Right cardiac atrium (tissue), 5 donors: ENCODE measurements at places on chromosomes 2 and 18.

- no peak for DNase-seq
These were observed 18.1 kb upstream of the ZNF407 start for GRCh38 chr18:74579496-74580065.

- no peak for DNase-seq
These were observed 20.1 kb downstream of the SERPINB12 start for GRCh38 chr18:63562284-63562683.

GRCh38 chr18:58402951-58403702 lies 225.8 kb downstream of the ALPK2 start:
- DNase-seq: no peak

DNA sequence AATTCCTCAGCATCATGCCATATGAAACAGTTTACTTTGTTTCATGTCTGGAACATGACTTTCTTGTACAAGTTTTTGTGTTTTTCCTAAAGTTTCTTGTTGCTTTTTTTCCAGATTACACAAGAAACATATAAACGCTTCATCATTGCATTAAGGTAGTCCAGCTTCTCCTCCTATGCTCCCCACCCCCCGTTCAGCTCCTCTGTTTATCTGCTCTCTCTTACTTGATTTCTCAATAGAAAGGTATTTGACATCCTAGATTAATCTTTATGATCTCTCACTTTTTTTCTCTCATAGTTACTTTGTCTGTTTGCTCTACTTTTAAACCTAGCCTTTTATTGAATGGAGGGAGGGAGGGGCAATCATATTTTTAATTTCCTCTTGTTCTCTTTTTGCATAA lies 25.4 kb downstream of the SLC40A1 start:
- no peak for DNase-seq

- DNase-seq: no peak
These were observed 91.6 kb downstream of the ASB1 start for GRCh38 chr2:238518172-238518820.

GRCh38 chr2:127618551-127619202 lies 27.3 kb upstream of the GPR17 start:
- no peak for DNase-seq

DNA sequence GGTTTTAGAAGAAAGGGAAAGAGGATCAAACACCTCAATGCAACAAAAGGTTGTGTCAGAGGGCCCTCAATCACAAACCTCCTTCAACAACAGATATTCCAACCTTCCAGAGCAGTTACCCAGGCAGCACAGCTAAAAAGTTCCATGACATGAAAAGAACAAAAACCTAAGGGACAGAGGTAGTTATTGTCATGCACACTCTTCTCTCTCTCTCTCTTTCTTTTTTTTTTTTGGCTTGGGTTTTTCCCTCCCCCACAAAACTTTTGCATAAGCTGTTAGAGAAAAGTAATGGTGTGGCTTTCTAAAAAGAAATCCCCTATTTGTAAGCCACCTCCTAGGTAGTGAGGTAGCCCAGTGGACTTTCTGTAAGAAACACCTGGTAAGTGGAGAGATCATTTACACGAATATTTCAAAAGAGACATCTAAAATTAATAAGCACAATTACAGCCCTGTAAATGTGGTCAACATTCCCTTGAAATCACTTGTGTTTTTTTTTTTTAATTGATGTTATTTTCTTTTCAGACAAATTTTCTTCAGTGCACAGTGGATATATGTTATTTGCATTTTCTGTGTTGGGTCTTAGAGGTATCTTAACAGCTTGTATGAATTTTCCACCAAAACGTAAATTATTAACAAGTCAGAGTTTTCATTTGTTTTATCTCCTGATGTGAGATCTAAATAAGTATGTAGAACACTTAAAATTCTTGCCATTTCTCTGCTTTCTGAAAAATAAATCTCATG lies 48.4 kb downstream of the ZEB2 start:
- DNase-seq: no peak

DNA sequence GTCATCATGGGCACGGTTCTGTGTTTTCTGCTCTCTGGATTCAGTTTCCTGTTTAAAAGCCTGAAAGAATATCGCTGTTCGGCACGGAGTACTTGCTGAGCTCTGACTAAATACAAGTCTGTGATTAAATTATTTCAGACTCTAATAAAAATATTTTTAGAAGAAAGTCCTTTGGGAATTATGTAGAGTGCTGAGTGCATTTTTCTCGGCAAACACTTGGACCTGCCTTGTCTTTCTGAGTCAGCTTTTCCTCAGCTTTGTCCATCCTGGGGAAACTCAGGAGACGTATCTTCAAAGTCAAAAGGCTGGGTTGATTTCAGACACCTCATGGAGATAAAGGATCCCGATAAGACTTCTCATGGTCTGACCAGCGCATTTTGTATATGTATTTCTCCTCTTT lies 45.9 kb downstream of the IL1R2 start:
- DNase-seq: no peak

DNA sequence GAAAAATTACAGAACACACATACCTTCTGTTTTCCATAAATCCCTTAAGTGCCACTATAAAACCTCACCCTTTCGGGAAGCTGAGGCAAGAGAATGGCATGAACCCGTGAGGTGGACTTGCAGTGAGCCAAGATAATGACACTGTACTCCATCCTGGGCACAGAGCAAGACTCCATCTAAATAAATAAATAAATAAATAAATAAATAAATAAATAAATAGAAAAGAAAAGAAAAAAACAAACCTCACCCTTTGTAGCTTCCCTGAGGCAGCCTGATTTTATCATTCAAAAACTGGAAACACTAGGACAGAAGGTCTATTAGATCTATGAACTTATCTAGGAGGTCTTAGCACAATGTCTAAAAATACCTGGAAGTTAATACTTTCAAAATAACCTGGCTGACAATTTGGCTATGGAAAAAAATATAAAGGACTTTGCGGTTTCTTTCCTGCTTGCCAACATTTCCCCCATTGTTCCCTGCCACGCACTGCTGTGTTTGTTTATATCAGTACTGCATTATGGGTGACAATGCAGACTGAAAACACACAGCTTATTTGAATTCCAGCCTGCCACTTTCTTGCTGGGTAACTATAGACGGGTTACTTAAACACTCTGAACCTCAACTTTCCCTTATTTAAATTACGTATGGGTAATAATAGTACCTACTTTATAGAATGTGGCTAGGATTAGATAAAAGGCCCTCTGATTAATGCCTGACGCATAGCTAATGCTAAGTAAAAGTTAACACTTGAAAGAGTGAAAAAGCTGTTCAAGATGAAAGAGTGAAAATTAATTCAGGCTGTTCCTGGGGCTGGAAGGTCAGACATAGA lies 313.0 kb downstream of the RDH14 start:
- DNase-seq: no peak

DNA sequence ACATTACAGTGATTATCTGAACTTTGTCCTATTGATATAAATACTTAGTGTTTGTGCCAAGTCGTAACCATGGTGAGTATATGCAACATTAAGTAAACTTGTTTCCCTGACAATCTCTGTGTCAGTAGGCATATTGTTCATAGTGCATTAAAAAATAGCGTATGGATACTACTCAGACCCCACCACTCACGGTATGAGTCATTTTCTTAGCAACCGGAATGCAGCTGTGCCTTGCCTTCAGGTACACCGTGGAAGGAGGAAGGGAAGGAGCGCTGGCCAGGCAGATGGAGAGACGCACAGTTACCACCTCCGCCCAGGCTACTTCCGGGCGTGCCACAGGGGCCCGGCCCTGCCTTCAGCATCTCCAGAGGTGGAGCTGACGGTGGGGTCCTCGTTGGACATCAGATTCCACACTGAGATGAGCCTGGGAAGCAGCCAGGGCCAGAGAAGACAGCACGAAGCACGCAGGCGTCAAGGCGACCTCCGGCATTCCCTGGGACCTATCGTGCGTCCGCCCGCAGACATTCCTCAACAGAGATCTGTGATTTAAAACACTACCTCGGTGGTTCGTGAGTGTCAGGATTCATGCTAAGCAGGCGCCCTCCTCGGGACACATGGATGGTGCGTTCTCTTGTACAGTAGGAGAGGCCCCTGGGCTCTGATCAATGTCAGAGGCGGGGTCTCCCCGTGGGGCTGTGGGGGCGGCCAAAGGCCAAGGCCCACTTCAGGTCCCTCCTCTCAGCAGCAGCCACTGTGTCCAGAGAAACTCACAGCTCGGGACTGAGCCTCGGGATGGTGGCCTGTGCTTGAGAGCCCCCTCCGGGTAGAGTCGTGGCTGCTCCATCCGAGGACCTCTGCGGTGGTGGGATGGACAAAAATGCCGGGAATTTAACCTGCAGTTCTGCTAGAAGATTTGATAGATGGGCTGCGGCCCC lies 82.2 kb upstream of the HDAC4 start:
- no peak for DNase-seq

DNA sequence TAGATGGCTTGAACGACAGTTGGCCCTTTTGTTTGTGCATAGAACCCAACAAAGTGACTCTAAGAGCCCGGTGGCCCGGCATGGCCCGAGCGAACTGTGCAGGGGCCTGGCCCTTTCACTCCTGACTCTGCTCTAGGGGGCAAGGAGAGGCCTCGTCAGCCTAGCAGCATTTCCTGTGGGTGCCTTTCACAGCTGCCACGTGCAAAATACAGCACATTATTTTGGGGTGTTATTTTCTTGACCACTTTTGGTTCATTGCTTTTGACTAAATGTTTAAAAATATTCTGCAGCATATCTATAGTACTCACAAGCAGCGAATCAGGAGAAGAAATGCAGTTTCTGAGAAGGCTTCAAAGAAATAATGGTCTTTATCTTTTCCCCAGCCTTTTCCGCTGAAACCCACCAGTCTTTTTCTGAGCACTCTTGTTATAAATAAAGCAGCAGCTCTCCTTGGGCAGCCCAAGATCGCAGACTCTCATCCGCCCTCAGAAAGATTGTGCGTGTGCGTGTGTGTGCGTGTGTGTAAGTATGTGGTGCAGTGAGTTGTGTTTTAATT lies 31.3 kb downstream of the DGKD start:
- DNase-seq: no peak

DNA sequence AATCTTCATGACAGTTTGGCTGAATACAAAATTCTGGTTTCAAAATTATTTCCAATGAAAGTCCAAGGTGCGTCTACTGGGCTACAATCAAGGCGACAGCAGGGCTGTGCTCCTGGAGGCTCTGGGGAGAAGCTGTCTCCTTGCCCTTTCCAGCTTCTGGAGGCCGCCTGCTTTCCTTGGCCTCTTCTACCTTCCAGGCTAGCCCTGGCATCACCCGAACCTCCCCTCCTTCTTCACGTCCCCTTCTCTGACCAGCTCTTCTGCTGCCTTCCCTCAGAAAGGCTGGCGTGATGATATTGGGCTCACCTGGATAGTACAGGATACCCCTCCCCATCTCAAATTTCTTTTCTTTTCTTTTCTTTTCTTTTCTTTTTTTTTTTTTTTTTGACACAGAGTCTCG lies 115.5 kb downstream of the KCNF1 start:
- no peak for DNase-seq

DNA sequence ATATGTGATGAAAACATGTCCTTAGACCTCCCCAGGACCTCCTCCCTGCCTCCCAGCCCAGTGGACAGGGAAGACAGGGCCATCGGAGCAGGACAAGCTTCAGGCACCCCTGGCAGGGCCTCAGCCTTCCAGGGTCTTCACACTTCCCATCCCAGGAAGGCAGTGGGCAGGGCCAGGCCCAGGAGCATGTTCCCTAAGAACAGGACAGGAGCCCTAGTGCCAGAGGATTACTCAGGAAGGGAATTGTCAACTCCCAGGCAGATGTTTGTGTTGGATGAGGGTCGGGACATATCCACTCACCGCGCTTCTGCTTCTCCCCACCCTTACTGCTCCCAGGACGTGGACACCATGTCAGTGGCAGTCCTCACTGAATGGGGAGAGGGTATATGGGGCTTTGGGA lies 138.9 kb downstream of the TNS1 start:
- DNase-seq: peak; percentile 38

DNA sequence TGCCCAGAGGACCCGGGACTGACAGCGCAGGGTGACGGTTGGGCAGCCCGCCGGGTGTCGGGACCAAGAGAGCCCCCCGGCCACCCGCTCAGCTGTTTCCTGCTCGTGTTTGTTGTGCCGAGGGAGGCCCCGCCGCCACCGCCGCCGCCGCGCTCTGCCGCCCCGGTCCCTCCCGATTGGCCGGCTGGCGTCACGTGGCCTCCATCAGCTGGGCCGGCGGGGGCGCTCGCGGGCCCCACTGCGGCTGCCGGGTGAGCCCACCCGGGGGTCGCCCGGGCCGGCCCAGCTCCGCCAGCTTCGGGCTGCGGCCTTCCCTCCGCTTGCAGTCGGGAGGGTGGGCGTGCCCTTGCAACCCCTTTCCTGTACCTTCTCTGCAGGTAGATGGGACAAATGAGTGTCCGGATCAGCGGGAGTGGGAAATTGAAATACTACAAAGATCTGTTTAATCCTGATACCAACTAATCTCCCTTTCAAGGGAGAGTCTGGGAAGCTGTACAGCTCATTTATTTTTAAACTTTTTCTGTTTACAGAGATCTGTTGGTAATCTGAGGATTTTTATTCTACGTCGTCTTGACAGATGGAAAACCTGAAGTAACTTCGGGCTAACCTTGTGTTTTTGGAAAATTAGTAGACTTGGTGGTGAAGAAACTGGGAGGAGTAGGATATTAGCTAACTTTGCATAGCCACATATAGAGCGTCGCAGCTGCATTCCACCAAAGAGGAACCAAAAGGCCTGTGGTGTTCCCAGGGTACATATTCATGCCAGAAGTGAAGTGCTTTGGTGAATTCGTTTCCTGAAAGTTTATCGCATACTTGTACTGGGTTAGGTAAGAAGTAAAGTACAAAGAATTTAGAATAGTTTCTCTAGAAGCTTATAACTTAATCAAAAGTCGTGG lies 1.2 kb downstream of the YPEL5 start:
- peak; percentile 94 for DNase-seq

DNA sequence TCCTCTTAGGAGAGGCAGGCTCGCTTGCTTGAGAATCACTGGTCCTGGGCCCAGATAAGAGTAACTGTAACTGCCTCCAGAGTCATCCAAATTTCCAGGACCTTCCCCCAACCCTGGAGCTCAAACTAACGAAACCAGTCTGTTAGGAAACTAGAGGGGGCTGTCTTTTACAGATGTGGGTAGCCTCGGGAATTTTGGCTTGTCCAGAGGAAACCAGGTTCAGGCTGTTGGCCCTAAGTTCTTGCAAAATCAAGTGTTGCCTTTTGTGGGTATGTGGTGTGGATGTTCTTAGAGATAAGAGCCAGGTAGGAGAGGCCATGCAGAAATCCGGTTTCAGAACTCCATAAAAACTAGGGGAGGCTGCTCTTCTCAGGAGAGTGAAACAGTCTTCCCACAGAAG lies 125.0 kb upstream of the DLX2 start:
- no peak for DNase-seq

- no peak for DNase-seq
These were observed 39.5 kb downstream of the TGIF1 start for GRCh38 chr18:3489462-3489861.

DNA sequence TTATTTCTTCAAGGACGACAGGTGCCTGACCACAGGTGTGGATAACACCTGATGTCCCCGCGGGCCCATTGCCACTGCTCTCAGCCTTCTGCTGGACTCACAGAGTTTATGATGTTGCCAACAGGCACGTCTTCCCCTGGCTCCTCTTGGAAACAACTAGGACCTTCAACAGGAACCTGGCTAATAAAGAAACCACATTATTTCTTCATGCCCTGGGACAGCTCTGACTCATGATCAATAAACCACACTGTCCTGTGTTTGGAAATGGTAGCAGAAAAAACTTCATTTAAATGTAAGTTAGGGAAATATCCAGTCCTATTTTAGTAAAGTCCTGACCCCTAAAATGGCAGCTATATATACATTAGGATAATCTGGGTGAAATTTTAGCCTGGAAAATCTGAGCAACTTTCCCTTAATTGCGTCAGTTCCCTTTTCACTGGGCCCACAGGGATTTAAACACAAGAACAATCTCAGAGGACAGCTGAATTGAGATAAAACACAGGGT lies 158.9 kb downstream of the VAPA start:
- DNase-seq: no peak
